Mesenchymal stem cell (in vitro differentiated cells and primary cell): ENCODE measurements at places on chromosomes 5 and 9.
A peak's percentile ranks its signal among the peaks of the same experiment; 100 is the strongest.

GRCh38 chr9:110579034-110579861, at the start of gene SVEP1:
TSS of gene SVEP1 (minus strand) at chr9:110579741. CDS start at chr9:110579543, 198 bp downstream.
- DNase-seq = peak; percentile 80

DNA sequence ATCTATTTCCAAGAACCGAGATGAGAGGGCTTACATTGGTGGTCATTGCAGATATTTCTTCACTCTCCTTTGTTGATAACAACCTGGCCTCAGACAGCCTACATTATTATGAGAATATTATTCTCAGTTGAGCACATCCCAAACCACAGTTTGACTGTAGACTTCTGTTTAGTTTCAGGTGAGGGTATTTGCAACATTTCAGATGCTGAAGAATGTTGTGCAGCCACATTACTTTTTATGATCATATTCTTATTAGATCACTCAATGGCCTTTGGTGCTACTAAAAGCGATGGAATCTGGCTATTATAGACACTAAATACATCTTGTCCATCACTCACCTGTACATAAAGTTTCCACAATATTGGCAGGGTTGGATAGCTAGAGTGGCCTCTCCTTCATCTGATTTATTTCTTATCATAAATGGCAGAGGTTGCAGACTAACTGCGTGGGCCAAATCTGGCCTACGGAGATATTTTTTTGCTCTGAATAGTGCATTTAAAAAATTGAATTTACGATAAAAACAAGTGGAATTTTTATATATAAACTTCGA, 26.2 kb upstream of the RICTOR start:
- no peak for DNase-seq

DNA sequence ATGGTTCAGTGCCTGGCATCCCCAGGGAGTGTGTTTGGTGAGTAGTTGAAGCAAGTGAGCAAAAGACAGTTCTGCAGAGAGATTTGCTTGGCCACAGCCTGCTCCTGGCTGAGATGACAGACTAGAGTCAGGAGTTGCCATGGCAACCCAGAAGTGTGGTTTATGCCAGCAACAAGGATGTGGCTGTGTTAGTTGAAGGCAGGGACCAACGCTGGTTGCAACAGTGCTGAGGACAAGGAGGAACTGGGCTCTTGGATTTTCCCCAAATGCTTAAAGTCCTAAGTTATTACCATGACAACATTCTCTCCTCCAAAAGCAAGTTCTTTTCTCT, 2.7 kb downstream of the NXNL2 start:
- peak; percentile 96 for DNase-seq

DNA sequence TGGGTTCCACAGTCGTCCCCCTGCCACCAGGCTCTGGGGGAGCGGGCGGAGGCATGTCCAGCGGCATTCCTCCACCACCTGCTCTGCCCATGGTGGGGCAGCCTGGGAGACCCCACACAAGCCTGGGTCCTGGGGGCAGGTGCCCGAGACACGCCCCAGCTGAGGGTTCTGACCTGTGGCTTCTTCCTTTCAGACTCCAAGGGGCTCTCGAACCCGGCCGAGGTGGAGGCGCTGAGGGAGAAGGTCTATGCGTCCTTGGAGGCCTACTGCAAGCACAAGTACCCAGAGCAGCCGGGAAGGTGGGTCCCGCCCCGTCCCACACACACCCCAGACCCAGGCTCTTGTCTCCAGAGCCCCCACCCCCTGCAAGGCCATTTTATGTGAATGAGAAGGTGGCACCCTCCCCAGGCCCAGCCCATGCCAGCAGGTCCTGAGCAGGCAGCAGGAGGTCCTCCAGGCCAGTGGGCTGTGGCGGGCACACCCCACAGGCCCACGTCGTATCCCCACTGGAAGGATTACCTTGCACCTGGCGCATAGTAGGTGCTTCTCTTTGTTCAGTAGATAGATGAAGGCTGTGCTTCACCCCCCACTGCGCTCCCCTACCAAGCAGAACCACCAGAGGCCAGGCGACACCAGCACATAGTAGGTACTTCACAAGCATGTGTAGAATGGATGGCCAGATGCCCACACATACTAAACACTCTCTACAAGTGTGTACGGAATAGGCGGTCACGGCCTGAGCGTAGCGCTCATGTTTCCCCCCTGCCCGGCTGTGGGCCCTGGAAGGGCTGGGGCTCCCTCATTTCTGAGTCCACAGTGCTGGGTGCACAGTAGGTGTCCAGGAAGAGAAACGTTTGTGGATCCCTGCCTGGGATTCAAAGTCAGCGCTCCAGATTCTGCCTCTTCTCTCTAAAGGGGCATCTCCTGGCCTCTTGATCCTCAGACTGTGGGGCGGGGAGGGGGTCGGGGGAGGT, 107.9 kb downstream of the RXRA start:
- no peak for DNase-seq

DNA sequence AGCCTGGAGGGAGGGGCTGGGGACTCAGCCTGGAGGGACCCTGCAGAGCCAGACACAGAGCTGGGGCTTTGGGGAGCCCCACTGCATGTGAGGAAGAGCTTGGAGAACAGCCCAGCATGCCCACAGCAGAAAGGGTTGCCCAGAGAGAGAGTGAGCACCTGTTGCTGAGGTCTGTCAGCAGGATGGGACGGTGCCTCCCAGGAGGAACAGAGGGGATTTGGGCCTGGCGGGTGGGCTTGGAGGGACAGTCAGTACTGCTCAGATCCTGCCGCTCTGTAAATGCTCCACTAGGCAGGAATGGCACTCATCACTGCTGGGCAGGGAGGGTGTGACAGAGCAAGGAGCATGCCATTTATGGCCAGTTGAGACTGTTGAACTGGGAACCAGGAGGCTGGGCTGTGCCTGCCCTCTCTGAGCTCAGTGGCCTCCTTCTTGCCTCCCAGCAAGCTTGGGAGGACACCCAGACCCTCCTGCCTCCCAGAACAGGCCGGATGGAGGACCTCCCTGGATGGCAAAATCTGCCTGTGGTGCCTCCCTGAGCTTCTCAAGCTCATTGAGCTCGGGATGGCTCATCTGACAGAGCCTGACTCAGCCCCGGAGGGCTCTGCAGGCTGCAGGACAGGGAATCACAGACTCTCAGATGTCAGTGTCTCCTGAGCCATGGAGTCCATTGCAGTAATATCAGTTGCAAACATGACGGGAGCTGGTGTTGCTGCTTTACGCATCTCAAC, 786 bp upstream of the HRCT1 start:
- DNase-seq = peak; percentile 63

GRCh38 chr9:98401140-98402018, 145.9 kb upstream of the TBC1D2 start:
- DNase-seq = no peak

DNA sequence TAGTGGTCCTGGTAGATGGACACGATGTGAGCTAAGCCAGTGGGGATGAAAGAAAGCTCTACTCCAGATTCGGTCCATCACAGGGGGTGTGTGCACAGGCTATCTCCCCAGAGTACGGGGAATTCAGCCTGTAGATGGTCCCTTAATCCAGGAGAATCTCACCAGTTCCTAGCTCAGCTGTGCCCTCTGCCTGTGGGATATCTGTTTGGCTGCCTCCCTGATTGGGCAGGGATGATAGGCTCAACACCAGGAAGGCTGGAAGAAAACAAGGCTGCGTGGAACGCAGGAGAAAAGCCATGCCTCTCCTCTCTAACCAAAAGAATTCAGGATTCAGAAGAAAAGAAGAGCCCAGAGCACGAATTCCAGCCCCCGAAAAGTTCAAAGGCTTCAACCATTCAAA, 40.9 kb downstream of the VLDLR start:
- no peak for DNase-seq

DNA sequence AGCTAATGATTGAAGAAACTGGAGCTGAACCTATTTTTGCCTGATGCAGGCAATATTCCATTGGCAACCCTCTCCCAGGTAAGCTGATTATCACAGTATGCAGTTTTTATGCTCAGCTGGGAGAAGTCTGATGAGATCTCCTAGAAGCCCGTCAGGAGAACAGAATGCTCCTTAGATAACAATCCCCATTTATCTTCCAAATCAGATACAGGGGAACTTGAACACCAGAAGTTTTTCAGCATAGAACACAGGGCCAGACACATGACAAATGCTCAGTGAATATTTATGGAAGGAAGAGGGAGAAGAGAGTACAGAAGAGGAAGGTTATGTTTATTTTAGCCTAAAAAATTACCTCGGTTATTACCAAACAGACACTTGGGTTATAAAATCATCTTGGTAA, 37.9 kb downstream of the CFAP90 start:
- DNase-seq = no peak

- no peak for DNase-seq
Observed at GRCh38 chr9:87392086-87392485, 105.6 kb upstream of the DAPK1 start.

GRCh38 chr9:81609782-81610739, 79.3 kb downstream of the TLE1 start:
- DNase-seq = peak; percentile 72

DNA sequence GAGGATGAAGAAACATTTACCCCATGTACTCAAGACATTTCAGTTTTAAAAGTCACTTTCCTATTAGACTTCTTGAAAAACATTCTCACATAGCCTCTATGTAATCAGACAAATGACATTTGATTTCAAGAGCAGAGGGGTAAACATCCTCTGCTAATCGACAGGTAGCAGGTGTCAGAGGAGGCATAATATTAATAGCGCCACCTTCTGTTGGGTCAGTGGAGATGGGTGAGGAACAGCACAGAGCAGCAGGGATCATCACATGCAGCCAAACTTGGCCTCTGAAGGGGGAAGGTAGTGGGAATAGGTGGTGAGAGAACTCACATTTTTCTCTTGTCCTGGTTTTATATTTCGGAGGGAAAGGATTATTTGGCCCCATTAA, 3.3 kb upstream of the LSM11 start:
- DNase-seq = peak; percentile 16

- DNase-seq = no peak
Observed at GRCh38 chr5:126052791-126053190, 370.4 kb upstream of the GRAMD2B start.

- peak; percentile 68 for DNase-seq
Observed at GRCh38 chr5:115816226-115817081, at the start of gene CDO1. TSS of gene CDO1 (minus strand) at chr5:115816659. CDS start at chr5:115816397, 262 bp downstream.

DNA sequence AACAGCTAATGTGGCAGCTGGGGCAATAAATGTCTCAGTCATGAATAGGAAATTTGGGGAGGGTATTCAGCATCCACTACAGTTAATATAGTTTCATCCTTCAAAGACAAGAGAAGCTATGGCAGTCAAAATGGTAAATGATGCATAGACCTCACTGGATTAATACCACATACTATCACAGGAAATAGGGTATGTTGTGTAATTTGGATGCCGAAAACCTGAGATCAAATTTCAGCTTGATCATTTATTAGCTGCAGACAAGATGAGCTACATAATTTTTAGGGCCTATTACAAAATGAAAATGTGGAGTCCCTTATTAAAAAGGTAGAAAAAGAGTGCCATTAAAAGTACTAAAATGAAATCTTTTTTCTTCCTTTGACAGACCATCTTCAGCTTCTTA, 112.6 kb upstream of the MTAP start:
- no peak for DNase-seq

DNA sequence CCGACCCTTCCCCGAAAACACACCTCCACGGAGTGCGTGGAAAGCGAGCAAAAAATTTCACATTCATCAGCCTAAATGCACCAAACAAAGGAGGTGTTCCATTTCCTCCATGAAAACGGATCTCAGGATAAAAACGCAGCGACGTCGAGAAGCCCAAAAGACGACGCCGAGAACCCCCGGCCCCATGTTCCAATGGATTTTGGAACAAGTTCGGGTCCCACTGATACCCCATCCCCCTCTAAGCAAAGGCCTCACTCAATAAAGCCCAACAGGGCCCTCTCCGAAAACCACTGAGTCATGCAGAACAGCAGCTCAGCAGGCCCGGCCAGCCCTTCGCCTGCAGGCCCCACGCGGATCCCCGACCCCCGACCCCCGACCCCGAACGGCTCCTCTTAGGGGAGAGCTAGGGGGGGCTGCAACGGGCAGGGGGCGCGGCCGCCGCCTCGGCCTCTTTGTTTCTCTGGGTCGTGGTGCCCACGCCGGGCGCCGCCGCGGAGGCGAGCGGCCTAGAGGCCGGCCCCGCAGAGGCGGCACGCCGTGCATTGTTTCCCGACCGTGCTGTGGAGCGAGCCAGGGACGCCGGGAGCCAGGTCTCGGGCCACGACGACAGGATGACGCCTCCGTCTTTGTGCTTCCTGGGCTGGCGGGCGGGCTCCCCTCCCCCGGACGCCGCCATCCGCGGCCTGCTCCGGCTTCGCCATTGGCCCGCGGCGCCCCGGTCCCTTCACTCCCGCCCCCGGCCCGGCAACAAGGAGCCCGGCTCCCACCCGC, 915 bp downstream of the ZFAND5 start:
- DNase-seq = peak; percentile 66

- no peak for DNase-seq
Observed at GRCh38 chr9:123860603-123861002, 69.3 kb downstream of the DENND1A start.

- no peak for DNase-seq
Observed at GRCh38 chr9:131739133-131739958, 530 bp downstream of the RAPGEF1 start.

GRCh38 chr9:134976403-134976802, 58.7 kb upstream of the FCN1 start:
- no peak for DNase-seq

GRCh38 chr5:151094030-151094851, 13.4 kb upstream of the TNIP1 start:
- DNase-seq = peak; percentile 90

GRCh38 chr5:167802755-167803431, 488.6 kb upstream of the WWC1 start:
- no peak for DNase-seq

DNA sequence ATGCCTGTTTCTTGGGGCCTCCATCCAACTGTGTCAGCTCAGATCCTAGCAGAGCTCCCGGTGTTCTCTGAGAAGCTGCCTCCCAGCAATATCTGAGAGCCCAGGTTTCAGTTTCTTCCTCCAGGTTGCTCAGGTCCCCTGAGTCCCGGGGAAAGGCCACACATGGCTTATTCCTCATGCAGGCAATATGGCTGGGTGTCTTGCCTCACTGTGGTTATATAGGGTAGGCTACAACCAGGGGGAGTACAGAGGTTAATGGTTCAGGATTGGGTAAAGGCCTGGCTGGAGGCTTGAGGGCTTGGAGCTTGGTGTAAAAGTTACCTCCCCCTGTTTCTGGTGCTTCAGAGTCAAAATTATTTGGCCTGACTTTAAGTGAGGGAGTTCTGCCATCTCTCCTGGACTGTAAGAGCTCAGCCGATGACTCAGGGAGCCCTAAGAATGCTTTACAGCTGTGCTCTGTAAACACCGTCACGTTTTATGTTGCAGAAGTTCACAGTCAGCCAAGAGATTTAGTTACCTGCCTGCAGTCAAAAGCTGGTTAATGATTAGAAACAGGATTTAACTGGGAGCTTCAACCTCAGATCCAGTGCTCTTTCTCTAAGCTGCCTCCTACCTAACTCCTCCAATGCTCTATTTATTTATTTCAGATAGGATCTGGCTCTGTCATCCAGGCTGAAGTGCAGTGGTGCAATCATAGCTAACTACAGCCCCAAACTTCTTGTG, 24.3 kb upstream of the UBAP2 start:
- DNase-seq = peak; percentile 83

DNA sequence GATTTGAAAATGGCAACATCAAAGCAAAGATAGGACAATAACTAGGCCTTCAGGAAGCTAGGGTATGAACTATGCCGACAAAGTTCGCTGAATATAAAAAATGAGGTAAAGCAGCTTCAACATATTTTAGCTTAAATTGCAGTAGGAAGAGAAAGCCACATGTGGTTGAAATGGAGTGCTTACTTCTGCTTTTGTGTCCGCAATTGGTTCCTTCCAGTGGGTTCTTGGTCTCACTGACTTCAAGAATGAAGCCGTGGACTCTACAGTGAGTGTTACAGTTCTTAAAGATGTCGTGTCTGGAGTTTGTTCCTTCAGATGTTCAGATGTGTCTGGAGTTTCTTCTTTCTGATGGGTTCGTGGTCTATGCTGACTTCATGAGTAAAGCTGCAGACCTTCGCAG, 95.2 kb downstream of the APTX start:
- DNase-seq = no peak
